ENCODE measurements at places on chromosomes 5 and 9.
A peak's percentile ranks its signal among the peaks of the same experiment; 100 is the strongest.

- no peak for DNase-seq
These were observed 397.1 kb upstream of the RORB start for GRCh38 chr9:74100042-74100441.

DNA sequence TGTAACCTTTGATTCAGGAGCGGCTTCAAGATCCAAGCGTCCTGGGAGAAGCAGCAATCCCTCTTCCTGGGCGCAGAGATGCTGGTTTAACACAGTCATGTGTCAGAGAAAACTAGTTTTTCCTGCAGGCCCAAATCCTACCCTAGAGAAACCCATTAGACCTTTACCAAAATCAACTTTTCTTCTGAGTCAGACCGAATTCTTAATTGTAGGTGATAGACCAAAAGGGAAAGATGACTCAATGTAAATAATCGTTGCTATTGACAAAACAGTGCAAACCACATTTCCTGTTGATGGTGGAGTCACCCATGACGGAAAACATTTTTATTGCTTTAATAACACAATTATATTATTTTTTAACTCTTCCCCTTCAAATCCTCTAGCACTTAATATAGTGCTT, 40.1 kb downstream of the SLC1A1 start:
- DNase-seq: no peak

DNA sequence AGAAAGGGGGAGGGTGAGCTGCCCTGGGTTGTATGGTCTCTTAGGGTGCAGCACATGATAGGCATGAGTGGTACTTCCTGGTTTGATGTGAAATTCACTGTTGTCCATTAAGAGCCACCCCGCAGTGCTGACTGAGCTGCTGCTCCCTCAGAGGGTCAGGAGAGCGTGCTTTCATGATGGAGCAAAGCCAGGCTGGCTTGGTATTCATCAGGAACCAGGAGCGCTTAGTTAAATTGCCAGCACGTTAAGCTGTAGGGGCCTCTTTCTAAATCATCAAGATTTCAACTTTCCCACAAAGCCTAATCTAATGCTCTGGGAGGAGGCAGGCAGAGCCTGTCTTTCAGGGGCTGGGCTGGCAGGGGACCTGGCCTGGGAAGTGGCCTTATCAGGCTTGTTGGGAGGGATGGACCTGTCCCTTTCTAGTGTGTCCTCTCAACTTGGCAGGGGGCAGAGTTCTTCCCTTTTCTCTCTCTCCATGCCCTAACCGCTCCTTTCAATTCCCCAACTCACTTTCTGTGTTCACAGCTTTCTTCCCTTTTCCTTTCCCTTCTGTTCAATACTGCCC, 7.9 kb downstream of the CYSTM1 start:
- no peak for DNase-seq

DNA sequence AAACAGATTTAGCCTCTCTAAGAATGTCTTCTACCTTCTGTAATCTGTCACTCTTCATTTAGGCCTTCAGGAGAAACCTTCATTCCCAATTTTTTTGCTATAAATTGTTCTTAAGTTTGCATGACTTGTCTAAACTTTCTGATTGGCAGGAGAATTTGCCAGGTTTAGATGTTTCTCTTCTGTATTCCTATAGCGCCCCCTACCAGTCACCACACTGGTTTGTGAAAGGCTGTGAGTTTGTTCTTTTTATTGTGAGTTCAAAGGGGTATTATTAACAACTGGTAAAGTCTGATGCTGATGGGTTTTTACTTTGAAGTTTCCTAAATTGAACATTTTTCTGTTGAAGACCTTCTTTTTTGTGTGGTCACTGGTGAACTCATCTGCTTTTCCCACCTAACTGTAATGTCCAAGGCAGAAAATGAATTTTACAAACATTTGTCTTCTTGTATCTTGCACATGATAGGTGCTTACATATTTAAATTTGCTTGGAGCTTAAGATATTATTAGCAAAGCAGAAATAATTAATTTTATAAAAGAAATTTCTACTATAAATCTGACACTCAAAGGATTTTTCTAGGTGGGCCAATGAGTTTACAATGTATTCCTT, 18.4 kb upstream of the F2RL2 start:
- no peak for DNase-seq

GRCh38 chr5:81633471-81633870, 117.4 kb downstream of the SSBP2 start:
- DNase-seq: no peak

DNA sequence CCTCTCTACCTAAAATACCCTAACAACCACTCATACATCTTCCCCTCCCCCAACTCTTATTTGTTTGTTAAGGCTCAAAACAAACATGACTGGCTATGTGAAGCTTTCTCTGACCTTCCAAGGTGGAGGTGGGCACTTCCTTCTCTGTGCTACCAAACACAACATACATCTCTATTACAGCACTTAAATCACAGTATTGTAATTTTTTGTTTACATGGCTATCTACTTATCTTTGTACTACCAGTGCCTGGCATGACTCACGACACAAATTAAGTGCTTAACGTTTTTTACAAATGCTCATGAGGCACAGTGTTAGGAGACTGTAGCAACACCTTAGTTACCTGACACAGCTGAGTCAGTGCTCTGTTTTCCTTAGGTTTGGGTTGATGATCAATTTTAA, 18.6 kb downstream of the HOMER1 start:
- no peak for DNase-seq

DNA sequence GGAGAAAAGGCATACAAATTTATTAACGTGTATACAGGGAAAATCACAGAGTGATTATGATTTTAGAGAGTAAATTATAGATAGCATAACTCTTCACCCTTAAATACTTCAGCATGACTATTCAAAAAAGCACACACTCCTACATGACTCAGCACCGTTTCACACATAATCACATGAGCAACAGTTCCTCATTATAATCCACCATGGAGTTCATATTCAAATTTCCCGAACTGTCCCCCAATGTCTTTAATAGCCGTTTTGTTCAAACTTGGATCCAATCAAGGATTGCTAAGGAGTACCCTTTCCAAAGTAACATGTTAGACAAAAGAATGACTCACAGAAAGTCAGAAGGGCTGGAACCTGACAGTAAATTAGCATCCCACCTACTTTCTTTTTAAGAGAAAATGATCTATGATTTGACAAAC, 32.1 kb downstream of the RAPGEF1 start:
- DNase-seq: no peak

DNA sequence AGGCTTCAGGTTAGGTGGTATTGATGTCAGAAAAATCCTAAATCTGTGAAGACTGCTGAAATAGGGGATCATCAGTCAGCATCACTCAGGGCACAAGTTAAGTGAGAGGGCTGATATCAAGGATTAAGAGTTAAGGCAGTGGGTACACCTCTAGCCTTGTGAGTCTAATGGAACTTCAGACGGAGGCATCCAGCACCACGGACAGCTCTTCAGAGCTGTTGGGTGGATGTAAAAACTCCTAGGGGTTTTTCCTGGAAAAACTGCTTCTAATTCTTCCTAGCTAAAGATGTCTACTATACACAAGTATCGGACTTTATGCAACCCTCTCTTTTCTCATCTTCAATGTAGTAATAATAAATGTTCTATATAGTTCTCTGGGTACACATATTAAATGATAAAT, 165.9 kb downstream of the SH3GL2 start:
- no peak for DNase-seq

- DNase-seq: no peak
These were observed 190.3 kb downstream of the SYK start for GRCh38 chr9:90991953-90992352.

DNA sequence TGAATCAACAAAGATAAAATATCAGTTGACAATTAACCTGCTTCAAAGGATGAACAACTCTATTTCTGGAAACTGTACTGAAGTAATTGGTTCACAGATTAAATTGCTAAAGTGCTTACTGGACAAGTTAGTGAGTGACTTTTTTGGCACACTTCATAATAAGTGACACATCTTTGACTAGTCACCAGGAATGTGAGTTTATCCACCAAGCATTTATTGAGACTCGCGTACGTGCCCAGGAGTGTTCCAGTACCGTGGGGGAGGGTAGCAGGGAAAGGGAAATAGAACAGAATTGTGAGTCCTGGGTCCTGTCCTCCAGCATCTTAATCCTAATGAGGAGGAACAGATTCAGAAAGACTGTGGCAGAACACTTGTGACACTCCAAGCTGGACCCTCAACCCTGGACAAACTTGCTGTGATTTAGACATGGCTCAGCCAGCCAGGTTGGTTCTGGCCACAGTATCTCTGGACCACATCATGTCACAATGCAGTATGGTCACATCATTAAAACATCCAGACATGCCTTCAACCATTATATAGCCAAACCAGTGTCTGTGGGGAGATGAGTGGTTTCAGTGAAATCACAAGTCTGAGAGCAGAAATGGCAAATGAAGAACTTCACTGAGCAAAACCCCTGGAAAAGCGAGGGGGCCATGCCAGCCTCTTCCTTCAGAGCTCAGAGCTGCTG, 623.1 kb downstream of the BNC2 start:
- no peak for DNase-seq

- DNase-seq: no peak
These were observed 304.7 kb downstream of the GABRG2 start for GRCh38 chr5:162372256-162372655.

DNA sequence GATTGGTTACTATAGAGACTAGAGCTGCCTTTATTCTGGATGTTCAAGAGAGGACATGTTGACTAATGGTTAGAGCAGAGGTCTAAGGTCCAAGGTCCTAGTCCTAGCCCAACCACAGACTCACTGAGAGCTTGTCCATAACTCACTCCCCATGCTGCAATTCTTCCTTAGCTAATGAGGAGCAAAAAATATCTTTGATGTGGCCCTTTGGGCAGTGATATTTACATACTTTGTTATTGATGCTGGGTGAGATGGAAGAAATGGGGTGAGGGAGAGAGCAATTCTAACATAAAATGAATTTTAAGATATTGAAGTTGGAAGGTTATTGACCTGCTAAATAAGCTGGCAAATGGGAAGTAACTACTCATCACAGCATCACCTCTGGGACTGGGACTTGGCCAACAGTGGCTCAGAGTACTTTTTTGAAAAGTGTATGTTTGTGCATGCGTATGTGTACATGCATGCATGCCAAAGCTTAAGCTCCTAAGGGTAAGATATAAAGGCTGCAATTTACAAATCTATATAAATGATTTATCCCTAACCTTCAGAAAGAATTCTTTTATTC, 58.0 kb upstream of the ANKRD55 start:
- DNase-seq: no peak

DNA sequence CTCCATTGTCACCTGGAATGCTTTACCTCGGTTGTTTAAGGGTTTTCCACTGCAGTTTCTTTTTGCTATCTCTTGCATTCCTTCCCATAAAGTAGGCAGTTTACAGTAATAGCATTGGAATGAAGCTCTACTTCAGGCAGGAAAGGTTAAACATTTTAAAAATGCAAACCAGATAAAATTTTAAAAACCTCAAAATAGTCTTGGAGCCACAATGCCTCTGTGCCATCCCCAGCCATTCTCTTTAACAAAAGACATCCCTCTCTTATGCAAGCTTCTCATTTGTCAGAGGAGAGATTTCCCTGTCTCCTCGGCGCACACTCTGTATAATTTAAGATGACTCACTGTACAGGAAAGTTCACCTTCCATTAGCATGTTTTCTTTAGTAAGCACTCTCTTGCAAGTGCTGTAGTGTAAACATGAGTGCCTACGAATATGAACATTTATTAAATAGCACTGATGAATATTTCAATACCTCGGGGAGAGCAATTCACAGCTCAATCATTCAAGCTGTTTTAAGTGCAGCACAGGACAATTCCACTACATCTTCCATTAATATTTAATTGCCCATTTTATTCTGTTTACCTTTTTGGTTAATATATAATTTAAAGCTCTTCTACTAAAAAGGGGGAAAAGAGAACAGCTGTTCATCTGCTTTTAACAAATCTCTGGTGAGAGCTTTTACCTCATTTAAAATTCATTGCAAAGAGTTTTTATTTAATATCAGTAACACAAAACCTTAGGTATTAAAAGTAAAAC, 343.6 kb downstream of the SPATA31D1 start:
- DNase-seq: no peak

DNA sequence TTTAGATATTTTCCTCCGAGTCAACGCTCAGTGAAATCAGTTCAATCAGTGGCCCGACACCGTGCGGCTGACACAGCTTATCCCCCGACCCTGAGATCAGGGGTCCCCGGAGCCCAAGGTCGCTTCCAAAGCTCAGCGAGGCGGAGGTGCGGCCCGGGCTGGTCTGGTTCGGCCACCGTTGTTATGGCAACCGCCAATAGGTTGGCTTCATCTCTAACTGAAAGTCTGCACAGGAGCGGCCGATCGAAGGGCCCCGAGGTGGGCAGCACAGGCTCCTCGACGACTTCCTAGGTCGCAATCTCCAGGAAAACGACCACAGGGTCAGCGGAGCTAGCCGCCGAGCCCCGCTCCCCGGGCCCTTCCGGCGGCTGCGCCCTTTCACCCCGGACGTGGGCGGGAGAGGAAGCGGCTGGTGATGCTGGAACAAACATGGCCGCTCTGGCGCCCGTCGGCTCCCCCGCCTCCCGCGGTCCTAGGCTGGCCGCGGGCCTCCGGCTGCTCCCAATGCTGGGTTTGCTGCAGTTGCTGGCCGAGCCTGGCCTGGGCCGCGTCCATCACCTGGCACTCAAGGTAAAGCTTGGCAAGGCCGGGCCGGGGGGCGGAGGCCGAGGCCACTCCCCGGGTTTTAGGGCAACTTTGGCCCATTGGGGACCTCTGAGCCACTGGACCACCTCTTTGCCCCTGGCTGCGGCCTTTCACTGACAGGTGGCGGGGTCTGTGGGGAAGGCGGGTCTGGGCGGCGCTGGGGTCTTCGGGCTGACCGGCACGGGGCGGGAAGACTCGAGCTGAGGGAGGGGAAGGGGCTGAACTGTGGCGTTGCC, at the start of gene GPR107:
TSS of gene GPR107 (plus strand) at position 403 of the 821 bp plus-strand sequence. CDS start at position 430, 27 bp downstream.
- peak; percentile 68 for DNase-seq

- DNase-seq: no peak
These were observed 38.4 kb downstream of the SMC5 start for GRCh38 chr9:70297141-70297540.

- no peak for DNase-seq
These were observed 39.5 kb downstream of the LARP1 start for GRCh38 chr5:154794525-154795234.

DNA sequence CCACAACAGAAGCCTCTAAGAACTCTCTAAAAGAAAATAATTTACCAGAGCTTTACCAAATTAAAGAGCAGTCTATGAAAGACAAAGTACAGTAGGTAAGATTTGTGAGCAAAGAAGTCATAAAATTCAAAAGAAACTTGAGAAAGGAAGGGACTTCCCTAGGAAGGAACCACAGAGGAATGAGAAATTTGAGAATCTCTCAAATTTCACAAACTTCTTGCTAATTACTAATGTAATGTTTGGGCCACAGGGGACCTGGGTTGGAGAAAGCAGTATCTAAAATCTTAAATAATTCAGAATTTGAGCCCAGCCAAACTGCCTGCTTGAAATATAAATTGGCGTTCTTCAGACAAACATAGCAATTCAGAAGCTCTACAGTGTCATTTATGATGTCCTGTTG, 225.0 kb upstream of the PRR16 start:
- DNase-seq: no peak

All from activated naive CD4-positive, alpha-beta T cell (primary cell).